A549 treated with GW870086 at 1 μM for 4 hours (cell line): ENCODE measurements at places on chromosomes 16 and 17. TPM values are rescaled to one million over a fixed set of nuclear protein-coding genes. Genes with fewer than 3 reads are reported as not detected.

KRTAP3-2 gene
- 0.28 to 0.34 TPM (median 0.31 TPM) in 3 of 5 replicates, not detected in the others for total RNA-seq

NXN gene
- 19.6 to 28.8 TPM (median 25.9 TPM) in 5 replicates for total RNA-seq

KRTAP4-7 gene
- total RNA-seq, result not detected in 5 replicates

ABCA10 gene
- total RNA-seq, result 0.07 to 0.12 TPM (median 0.10 TPM) in 5 replicates

KRT36 gene
- total RNA-seq, result 0.07 TPM in 1 of 5 replicates, not detected in the others

UMOD gene
- not detected in 5 replicates for total RNA-seq

EVI2B gene
- 0.10 TPM in 1 of 5 replicates, not detected in the others for total RNA-seq

CES4A gene
- 1.8 to 2.7 TPM (median 2.0 TPM) in 5 replicates for total RNA-seq

ZFP3 gene
- total RNA-seq, result 0.69 to 1.3 TPM (median 1.0 TPM) in 5 replicates

ABCC3 gene
- total RNA-seq, result 116 to 158 TPM (median 140 TPM) in 5 replicates

GPRC5B gene
- total RNA-seq, result 26.7 to 32.0 TPM (median 31.1 TPM) in 5 replicates

RHOT1 gene
- total RNA-seq, result 17.3 to 26.9 TPM (median 24.1 TPM) in 5 replicates

USP43 gene
- 3.3 to 4.6 TPM (median 4.0 TPM) in 5 replicates for total RNA-seq

PLD2 gene
- 20.8 to 27.3 TPM (median 25.4 TPM) in 5 replicates for total RNA-seq

MSLN gene
- total RNA-seq, result 2.1 to 4.3 TPM (median 3.2 TPM) in 5 replicates

SPATA22 gene
- total RNA-seq, result not detected in 5 replicates
